Pancreas (tissue), 10 donors: ENCODE measurements at places on chromosomes 1 and 21.

GRCh38 chr1:174230399-174230798, 71.1 kb downstream of the RABGAP1L start:
- DNase-seq = no peak

GRCh38 chr1:41917835-41918449, 780 bp downstream of the HIVEP3 start:
- DNase-seq = peak; percentile 40

DNA sequence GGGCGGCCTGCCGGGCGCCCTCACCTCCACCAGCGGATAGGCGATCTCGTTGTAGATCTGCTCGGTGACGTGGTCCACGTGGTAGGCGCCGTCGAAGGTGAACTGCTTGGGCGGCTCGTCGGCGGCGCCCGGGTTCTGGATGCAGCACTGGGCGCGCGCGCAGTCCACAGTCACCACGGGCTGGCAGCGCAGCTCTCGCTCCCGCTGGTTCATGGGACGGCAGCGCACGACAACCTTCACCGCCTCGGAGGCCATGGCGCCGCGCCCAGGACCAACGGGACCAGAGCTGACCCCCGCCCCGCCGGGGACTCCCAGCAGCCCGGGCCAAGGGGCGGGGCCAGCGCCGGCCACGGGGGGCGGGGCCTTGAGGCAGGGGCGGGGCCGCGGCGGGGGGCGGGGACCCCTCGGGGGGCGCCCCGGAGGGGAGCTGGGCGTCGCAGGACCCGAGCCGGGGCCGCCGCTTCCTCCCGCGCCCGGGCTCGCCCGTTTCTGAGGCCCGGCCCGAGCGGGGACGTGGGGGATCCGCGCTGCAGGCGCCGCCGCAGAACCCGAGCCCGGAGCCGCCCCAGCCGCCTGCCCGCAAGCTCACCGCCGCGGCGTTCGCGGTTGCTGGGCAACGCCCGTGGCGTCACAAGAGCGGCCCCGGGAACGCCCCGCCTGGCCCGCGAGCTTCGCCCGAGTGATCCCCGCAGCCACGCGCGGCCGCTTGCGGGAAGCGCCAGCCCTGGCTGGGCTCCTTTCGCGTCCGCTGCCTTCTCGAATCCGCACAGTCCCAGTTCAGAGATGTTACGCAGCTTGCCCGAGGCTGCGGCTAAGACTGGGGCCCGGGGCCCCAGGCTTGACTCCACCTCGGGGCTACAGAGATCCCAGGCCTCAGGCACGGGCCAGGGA, at the start of gene KIF17:
TSS of gene KIF17 (minus strand) at position 556 of the 891 bp plus-strand sequence. CDS start at position 255, 301 bp downstream.
- DNase-seq = peak; percentile 87

DNA sequence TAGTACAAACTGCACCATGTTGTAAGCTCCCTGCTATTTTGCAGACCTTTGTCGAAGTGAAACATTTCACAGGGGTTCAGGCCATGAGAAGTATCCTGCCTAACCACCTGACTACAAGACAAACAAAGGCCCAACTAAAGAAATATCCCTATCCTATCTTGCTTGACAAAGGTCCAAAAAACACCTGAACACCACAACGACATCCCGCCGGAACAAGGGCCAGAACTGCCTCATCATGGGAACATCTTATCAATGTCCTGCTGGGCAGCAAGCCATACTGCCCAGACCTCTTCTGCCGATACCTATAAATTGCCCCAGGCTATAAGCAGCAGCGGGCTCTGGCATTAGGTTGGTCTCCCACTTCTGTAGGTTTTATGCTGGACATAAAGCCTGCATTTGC, 12.3 kb downstream of the MYSM1 start:
- no peak for DNase-seq

DNA sequence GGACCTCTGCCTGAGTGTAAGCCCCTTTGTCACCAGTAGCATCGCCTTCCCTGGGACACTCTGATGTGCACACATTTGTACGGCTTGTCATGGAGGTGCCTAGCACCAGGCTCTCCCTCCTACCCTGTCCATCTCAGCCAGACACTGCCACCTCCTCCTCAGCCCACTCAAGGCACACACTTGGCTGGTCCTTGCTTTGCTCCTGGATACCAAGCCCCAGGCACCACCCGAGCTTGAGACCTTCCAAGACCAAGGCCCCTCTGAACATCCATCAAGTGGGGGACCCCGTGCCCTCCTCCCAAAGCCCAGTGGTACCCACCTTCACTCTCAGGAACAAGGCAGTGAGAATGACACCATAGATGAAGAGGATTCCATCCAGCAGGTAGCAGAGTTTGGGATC, 78.0 kb downstream of the CD247 start:
- no peak for DNase-seq

GRCh38 chr21:42527489-42528158, 14.0 kb downstream of the SLC37A1 start:
- DNase-seq = no peak

- DNase-seq = no peak
These were observed 135.2 kb downstream of the PSMG1 start for GRCh38 chr21:39048064-39048463.

GRCh38 chr21:20016435-20017005, 981.7 kb upstream of the NCAM2 start:
- no peak for DNase-seq

DNA sequence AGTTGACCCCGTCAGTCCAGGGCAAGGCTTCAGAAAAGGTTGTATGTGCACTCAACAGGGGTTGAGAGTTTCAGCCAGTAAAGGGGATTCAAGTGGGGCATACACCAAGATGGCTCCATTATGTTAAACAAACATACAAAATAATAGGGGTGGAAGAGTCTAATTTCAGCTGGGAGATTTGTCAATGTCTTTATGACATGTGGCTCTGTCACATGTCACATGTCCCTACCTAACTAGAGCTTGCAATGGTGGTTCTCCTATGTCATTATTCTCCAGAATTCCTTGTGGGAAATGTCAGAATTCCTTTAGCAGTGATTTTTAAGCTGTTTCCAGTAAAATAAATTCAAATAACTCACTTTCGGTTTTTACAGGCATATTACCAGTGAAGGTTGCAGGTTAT, 392.0 kb upstream of the ADGRL4 start:
- no peak for DNase-seq

DNA sequence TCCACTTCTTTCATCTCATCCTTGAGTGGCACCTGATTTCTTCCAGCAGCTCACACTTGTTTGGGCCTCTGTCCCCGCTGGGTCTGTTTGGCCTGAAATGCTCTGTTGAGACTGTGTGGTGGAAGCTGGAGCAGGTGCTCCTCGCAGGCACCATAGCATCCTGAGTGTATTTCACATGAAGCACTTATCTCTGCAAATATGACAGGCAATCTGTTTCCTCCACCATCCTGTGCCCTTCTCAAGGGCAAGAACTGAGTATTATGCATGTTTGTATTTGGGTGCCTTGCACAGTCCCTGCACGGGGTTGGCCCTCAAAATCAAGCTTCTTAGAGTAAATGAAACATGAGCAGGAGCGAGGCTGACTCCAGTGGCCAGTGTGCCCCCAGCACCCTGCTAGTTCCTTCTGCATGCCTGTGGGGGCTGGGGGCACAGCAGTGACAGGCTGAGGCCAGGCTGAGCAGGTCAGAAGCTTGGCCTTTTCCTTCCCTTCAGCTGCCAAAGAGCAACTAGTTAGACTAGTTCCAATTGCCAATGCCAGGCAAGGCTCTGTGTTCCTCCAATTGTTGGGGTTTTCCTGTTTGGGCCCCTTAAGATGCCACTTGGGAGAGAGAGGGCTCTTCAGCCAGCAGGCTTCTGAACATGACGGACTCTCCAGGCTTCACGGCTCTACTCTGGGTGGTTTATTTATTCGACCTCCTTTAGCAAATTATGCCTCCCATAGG, 129.6 kb upstream of the ATP1A1 start:
- DNase-seq = no peak

- peak; percentile 92 for DNase-seq
These were observed 700 bp upstream of the CCDC28B start for GRCh38 chr1:32199717-32200072.

GRCh38 chr21:37393030-37393429, 26.5 kb downstream of the DYRK1A start:
- no peak for DNase-seq

- no peak for DNase-seq
These were observed 30.7 kb downstream of the SLC2A1 start for GRCh38 chr1:42927920-42928505.

GRCh38 chr1:99969729-99970621, at the start of gene SLC35A3:
TSS of gene SLC35A3 (plus strand) at chr1:99969996. CDS start at chr1:99993555, 23,559 bp downstream.
- peak; percentile 92 for DNase-seq

GRCh38 chr1:227895828-227896685, 51.7 kb downstream of the WNT9A start:
- DNase-seq = peak; percentile 72

DNA sequence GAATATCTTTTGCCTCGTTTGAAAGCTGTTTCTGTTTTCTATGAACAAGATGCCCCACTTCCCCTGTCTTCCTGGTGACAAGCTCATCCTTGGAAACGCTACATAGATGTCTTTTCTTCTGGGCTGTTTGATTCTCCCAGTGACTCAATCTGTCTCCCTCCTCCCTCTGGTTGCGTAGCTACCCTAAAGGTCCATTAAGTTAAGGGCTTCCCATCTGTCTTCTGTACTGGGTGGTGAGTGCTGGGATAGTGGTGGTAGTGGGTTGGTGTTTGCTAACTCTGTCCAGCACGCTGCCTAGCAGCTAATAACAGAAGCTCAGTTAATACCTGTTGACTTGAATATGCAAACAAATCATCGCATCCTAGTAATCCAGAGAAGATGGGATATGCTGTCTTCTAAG, 50.2 kb upstream of the GCLM start:
- DNase-seq = no peak

GRCh38 chr1:215360031-215360430, 207.1 kb upstream of the KCTD3 start:
- DNase-seq = no peak

DNA sequence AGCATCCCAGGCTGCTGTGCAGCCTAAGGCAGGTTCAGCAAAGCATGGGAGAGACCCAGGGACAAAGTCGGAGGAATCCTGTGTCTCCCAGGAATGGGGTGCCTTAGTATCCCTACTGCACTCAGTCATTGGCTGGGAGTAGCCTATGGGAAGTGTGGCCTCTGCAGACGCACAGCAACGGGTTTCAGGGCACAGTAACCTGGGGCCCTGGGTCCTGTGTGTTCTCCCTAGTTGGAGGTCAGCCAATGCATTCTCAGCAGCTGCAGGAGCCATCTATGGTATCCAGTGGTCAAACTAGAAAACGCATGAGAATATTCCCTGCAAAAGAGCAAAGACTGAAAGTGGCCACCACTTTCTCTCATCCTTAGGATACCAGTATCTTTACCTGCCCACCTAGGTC, 13.7 kb upstream of the C1orf21 start:
- no peak for DNase-seq

DNA sequence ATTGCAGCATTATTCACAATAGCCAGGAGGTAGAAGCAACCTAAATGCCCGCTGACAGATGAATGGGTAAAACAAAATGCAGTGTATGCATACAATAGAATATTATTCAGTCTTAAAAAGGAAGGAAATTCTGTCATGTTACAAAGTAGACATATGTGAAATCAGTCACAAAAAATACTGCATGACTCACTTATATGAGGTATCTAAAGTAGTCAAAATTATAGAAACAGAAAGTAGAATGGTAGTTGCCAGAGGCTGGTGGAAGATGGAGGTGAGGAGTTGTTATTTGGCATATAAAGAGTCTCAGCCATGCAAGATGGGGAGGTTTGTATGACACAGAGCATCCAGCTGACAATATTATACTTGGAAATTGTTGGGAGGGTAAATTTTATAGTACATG, 43.0 kb upstream of the EGLN1 start:
- no peak for DNase-seq

DNA sequence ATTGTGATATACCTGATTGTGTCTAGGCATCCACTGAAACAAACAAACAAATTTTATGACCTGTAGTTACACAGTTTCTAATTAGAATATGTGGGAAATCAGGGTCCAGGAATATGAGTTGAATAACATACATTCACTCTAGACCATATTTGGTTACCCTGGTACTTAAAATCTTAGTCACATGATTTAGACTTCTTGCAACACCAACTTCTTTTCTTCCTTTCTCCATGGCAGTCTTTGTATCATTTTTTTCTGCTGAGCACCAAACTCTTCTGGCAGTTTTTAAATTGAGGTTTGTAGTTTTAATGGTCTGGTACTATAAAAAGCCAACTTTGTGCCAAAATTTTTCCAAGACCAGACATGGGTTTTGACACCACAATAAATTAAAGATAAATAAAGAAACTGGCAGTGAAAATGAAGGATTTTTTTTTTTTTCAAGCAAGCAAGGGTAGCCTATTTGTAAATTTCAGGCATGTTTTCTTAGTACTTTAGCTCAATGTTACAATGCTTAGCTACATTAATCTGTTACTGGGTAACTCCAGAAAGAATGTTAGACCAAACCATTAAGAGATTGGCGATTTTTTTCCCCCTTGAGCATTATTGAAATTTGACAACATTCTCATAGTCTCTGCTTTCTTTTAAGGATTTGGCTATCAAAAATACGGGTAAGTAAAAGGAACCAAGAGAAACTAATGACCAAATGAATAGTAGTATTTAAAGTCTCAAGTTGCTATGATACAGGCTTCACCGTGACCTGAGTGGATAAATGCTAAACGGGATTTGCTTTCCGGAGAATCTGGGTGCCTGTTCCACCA, 108.5 kb downstream of the NFIA start:
- DNase-seq = no peak

DNA sequence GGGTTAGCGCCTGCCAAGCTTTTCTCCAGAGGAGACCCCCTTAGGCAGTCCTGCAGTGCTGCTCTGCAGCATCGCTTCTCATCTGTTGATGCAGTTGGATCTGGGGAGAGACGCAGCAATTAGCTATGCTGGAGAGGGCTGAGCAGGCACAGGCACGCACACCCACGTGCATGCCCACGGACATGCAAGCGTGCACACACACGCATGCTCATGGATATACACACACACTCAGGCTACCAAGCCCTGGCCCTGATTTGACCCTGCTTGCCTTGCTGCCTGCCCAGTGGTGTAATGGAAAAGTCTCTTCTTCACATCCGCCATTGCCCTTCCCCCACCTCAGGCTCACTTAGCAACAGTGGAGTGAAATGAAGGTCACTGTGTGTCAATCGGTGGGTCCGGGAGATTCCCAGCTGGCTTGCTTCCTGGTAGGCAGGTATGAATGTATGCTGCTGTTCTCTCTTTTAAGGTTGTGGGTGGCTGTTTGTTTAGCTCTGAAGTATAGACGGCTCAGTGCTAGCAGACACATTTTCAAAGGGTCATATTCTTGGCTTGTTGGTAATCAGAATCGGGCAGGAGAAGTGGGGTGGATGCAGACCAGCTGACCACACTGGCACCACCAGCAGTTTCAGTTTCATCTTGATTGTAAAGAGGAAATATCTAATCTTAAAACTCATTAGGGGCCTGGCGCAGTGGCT, 9.5 kb downstream of the ATP1B1 start:
- DNase-seq = peak; percentile 58

GRCh38 chr1:232627645-232628334, 2.1 kb downstream of the SIPA1L2 start:
- DNase-seq = no peak

DNA sequence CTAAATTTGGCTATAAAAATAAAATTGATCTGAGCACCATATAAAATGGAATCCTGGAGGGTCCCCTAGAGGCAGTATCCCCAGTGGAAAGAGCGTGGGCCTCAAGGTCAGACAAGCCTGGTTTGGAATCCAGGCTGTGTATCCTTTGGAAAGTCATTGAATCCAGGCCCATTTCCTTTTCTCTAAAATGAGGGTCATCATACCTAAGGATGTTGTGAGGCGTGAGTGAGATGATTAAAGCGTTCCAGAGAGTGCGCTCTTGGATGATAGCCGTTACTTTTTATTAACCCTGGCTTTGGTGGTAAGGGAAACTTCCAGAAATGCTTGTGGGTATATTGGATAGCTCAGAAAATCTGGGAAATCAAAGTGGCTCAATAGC, 683 bp upstream of the ZNF436 start:
- DNase-seq = no peak

- DNase-seq = peak; percentile 46
These were observed 48.5 kb downstream of the NR5A2 start for GRCh38 chr1:200075938-200076546.

GRCh38 chr1:68725001-68725752, 228.3 kb upstream of the DEPDC1 start:
- DNase-seq = peak; percentile 46
